ENCODE measurements at places on chromosomes 16 and 17.

DNA sequence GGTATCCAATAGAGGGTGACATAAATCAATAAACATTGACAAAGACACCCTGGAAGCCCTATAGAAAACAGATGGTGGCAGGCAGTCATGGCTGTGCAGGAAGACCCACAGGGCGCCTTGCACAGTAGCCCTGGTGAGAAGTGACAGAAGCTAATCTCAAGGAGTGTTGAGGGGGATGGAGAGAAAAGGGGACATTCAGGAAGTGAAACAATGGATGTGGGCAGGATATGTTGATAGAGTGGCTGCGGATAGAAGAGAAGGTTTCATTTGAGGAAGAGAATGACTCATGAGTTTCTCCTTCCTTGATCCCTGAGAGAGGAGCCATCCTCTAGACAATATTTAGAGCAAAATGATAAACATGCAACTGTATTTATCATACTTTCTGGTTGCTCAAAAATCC, 468.8 kb upstream of the HSBP1 start:
- no peak for DNase-seq

- DNase-seq, result no peak
Observed at GRCh38 chr16:20347666-20348364, 4.7 kb downstream of the UMOD start.

- DNase-seq, result no peak
Observed at GRCh38 chr17:9956474-9957131, 51.5 kb upstream of the RCVRN start.

DNA sequence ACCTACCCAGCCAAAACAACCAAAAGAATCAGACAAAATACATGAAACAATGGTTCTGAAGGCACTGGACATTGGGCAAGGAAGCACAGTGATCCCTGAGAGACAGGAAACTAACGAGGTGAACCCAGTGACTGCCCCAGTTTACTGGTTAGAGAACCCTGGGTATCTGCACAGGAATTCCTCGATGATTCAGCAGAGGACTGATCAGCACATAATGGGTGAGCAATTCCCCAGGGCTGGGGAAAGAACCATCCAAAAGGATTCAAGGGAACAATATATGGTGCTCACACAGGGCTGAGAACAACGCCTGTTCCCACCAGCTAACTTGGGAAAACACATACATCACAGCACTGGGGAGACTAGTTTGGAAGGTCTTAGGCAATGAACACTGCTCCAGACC, 167.2 kb downstream of the PARN start:
- no peak for DNase-seq

- DNase-seq, result no peak
Observed at GRCh38 chr16:12390074-12390605, 413.5 kb downstream of the CPPED1 start.

- DNase-seq, result no peak
Observed at GRCh38 chr17:37466471-37466870, 23.2 kb upstream of the DUSP14 start.

DNA sequence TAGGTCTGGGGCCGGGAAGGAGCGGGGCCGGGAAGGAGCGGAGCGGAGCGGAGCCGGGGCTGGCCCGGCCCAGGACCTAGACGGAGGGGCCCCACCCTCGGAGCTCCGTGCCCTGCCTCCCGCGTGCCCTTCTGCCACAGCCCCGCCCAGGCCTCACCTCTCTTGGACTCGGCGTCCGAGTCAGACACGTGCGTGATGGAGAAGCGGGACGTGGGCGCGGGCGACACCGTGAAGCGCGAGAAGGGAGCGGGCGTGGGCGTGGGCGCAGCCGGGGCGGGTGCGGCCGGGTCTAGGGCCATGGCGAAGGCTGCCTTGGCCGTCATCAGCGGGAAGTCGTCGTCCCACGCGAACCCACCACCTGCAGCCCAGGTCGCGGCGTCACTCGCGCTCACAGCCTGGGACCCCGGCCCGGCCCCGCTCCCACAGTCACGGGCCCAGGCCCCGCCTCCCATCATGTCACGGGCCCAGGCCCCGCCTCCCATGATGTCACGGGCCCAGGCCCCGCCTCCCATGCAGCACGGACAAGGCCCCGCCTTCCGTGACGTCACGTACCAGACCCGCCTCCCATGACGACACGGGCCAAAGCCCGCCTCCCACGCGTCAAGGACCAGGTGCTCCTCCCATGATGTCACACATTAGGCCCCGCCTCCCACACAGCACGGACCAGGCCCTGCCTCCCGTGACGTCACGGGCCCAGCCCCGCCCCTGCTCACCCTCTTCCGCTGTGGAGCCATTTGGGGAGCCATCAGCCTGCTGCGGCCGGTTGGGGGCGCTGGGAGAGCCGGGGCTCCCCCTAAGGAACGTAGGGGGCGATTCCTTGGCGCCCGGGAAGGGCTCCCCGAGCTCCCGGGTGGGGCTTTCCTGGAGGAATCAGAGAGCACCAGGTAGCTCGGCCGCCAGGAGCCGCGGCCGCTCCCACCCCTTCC, 45.8 kb upstream of the PVALEF start:
- peak; percentile 93 for DNase-seq

DNA sequence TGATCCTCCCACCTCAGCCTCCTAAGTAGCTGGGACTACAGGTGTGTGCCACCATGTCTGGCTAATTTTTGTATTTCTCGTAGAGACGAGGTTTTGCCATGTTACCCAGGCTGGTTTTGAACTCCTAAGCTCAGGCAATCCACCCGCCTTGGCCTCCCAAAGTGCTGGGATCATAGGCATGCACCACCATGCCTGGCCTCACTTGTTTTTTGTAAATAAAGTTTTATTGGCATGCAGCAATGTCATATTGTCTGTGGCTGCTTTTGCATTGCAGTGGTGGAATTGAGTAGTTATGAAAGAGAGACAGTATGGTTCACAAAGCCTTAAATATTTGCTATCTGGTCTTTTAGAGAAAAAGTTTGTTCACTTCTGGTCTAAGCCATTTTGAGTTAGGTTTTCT, 124.7 kb downstream of the PRKCA start:
- DNase-seq, result no peak

DNA sequence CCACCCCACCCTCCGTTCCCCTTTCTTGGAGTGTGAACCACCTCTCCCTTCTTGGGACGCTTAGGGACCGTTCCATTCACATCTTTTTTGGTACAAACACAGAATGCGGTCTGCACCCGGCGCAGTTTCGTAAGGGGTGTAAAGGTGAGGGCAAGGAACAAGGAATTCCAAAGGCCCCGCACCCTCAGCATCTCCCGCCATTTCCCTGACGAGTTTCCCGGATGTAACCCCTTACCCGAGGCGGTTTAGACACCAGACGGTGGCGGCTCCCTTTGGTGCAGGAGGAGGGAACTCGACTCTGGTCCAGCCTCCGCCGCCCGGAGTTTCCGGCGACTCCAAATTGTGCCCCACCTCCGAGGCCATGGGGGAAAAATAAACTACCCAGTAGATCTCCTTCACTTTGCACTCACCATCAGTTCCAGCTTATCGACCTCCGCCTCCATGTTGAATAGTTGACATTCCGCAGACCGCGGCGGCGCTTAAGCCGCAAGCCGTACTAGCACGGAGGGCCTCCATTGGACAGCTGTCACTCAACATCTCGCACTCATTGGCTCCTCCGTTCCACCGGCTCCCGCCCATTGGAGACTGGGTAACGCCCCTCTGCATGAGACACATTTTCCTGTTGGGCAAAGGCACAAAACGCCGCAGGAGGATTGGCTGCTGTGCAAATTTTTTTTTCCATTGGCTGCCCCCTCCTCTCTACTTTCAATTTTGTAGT, at the start of gene SKA2:
Gene SKA2 (minus strand): TSS at position 466 of the 718 bp plus-strand sequence. CDS start 23 bp downstream, at position 443.
- peak; percentile 100 for DNase-seq

GRCh38 chr16:68851601-68852000, 8.3 kb downstream of the TANGO6 start:
- DNase-seq, result no peak

DNA sequence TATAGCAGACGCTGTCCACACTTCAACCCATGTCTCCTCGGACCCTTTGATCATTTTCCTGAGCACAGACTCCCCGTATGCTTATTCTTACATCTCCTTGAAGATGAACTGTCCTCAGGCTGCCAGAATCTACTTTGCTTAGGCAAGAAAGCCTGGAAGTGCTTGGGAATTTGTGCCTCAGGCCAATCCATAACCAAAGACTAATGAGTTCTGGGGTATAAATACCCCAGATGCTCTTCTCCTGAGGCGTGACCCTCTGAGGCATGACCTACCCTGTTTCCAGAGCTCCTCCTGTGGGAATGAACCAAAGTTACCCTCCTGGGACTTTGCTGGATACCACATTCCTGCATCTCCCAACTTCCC, 10.1 kb upstream of the TEKT3 start:
- DNase-seq, result no peak

- no peak for DNase-seq
Observed at GRCh38 chr16:50925758-50926357, 184.0 kb downstream of the CYLD start.

DNA sequence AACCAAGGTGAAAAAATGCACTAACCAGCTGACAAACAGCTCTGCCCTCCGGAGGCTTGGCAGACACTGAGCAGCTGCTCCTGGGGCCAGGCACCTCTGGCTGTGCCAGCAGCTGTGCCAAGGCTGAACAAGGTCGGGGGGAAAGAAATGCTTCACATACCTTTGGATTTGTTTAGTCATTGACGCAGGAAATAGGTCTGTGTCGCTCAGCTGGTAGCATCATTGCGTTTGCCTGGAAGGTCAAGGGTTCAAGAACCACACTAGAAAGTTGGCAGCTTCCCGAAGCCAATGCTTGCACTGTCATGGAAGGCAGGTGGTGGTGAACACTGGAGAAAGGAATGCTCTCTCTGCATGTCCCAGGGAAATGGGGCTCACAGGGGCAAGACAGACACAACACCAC, 63.5 kb downstream of the PCTP start:
- no peak for DNase-seq

GRCh38 chr17:81337476-81337879, 42.4 kb upstream of the SLC38A10 start:
- no peak for DNase-seq

DNA sequence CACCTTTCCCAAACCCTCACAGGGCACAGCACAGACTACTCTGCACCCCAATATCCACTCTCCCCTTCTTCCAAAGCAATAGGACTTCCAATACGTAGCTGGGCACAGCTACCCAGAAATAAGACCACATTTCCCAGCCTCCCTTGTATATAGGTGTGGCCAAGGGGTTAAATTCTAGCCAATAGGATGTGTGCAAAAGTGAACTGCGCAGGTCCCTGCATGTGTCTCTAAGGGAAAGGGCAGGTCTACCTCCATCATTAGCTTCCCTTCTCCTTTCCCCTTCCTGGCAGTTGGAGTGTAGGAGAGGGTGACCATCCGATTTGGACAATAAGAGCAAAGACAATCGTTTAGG, 25.5 kb upstream of the SNN start:
- DNase-seq, result no peak

DNA sequence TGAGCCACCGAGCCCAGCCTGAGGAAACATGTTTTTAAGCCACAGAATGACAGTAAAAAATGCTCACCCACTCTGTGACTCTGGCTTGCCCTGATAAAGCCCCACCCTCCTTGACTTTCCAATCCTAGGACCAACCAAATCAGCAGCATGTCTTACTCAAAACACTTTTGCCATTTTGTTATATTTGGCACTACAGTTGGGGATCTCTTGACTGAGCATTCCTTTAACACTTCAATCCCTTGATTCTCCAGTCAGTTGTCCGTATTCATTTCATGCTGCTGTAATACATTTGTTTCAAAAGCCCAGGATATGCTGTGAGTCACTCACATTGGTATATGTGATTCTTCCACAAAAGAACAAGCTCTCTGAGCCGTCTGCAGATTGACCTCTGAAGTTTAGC, 8.2 kb downstream of the MYH3 start:
- DNase-seq, result no peak

DNA sequence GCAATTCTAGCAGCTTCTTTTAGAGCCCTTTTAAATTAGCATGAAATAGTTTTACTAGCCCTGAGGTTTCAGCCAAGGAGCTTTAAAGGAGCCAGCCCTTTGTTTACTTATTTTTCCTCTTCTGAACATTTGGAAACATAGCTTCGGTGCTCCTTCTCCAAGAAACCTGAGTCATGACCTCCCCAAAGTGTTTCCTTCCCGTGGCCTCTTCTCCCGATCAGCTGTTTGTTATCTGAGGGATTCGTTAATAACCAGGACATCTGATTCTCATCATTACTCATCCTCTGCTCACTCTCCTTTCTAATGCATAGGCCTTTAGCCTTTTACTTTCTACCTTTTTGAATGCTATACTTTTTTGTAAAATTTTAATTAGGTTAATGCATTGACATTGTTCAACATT, 204.5 kb downstream of the WWOX start:
- no peak for DNase-seq

- no peak for DNase-seq
Observed at GRCh38 chr16:60077861-60078260, 1343.7 kb upstream of the GOT2 start.

DNA sequence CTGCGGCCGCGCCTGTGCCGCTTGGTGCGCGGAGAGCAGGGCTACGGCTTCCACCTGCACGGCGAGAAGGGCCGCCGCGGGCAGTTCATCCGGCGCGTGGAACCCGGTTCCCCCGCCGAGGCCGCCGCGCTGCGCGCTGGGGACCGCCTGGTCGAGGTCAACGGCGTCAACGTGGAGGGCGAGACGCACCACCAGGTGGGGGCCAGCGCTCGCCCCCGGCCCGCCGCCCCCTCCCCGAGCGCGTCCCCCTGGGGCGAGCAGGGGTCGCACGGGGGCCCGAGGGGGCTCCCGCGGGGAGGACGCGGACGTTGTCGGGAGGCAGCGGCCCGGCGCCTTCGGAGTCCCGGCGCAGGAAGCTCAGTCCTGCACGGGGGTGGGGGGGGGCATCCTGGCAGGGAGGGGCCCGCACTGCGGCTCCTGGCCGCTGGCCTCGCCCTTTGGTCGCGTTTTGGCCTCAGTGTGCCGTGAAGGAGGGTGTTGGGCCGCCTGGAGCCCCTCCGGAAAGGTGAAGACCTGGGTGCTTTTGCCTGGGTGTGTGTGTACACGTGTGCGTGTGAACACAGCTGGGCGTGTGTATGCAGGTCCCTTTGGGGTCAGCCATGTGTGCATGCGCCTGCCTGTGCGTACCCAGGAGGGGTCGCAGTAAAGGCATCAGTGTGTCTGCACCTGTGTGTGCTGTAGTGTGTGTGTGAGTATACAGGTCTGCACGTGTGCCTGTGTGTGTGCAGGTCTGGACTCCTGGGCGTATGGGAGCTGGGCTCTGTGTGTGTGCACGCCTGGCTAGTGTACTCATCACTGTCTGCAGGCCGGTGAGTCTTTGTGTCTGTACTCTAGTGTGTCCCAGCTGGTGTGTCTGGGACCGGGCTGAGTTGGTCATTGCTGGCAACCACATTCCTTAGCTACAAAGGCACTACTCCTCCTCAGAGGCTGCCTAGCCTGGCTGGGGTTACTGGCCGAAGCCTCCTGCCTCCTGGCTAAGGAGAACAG, 615 bp downstream of the NHERF2 start:
- DNase-seq, result no peak
